ENCODE measurements at places on chromosomes 6 and 20.

GRCh38 chr6:113315165-113315564 is 542.0 kb upstream of the MARCKS start:
- no peak for DNase-seq

DNA sequence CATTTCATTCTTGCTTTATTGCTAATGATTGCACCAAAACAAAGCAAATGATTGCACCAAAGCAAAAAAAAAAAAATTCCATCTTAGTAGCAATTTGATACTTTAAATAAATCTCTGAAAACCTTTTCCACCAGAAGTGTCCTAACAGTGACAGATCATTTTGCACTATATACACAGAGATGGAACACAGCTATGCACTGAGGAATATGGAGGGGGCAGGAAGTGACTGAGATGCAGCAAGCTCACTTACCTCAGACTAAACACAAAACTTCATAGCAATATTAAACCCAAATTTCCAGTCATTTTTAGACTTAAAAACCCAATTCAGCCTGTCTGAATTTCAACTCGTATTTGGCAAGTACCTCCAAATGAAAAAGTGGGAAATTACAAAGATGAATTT is 41.2 kb downstream of the HIVEP2 start:
- DNase-seq = no peak

- DNase-seq = no peak
Measured at GRCh38 chr6:152201120-152201519, 393.6 kb downstream of the ESR1 start.

DNA sequence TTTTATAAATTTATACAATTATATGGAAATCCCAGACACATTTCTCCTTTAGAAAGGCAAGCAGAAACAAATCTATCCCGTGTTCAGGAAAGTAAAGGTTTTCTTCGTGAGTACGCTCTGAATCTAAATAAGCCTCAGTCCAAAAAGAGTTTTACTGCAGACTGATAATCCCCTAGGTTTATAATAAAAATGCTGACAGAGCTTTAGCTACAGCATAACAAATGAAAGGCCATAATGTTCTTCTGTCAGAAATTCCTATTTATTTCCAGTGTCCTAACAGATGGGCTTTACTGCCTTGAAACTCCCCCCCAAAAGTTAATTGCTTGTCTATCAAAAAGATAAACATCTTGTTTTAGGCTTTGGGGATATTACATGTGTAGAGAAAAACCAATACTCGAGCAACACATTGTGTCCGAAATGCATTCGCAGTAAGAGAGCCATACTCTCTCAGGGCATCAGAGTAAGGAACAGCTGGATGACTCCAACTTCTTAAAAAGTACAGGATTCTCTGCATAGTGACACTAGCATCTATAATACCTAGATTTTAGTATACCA is 109.0 kb downstream of the PRKN start:
- no peak for DNase-seq

DNA sequence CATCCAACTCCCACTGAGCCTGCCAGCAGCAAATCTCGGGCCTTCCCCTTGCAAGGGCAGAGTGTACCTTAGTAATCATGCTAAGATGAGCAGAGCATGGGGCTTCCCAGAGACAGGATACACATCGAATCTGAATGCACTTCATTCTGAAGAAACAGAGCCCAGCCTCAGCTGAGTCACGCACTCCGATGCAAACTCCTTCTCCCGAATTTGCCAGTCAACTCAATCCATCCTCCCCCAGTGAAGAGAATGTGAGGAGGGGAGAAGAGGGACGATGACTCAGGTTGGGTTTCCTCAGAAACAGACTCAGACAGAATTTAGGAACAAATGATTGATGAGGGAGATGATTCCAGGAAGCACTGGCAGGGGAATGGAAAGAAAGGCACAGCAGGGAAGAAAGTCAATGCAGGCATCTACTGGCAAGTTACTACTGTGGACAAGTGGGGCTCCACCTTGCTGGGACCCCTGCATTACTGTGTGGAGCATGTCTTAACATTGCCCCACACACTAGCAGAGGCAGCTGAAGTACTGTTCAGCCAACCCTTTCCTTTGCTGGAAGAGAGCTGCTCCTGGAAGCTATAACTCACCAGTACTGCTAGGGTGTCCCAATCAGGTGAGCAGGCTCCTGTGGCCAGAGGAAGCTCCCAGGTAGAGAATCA is 251.6 kb downstream of the ADGB start:
- no peak for DNase-seq

DNA sequence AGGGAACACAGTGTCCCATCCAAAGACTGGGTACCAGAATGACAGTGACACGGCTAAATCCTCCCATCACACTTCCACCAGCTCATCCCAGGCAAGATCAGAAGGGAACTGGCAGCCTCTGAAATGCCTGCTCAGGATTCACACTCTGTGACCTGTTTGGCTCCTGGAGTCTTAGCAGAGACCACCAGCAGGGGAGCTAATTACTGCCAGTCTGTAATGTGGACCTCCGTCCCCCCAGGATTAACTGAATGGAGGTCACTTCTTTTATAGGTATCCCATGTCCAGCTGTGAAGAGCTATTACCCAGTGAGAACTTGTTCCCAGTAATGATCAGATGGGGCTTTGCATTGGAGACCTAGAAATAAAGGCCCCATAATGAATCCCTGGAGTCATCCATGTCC is 45.2 kb downstream of the DEFB114 start:
- no peak for DNase-seq

GRCh38 chr6:145814035-145814500 is 527 bp downstream of the FBXO30 start:
- no peak for DNase-seq

DNA sequence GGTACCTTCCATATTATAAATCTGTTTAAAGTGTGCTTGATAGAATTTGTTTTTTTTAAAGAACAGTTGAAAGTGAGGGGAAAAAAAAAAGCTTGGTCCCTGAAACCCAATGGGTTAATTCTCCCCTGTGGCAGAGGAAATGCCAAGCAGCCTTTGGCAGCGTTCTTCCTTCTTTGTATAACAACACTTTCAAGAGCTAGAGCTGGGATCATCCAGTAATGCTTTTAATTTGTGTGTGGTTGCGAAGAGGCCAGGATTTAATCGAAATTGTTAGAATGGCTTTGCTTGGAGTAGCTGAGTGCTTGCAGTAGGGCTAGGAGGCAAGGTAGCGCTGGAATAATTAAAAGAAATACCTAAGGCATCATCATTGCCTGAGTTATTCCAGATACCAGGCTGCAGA is 692.0 kb downstream of the DHX35 start:
- no peak for DNase-seq

GRCh38 chr6:37041521-37041920 is 36.1 kb downstream of the FGD2 start:
- no peak for DNase-seq

GRCh38 chr6:33927616-33928015 is 123.8 kb upstream of the MLN start:
- DNase-seq = no peak

- DNase-seq = no peak
Measured at GRCh38 chr6:136740050-136740974, 52.0 kb downstream of the MAP3K5 start.

DNA sequence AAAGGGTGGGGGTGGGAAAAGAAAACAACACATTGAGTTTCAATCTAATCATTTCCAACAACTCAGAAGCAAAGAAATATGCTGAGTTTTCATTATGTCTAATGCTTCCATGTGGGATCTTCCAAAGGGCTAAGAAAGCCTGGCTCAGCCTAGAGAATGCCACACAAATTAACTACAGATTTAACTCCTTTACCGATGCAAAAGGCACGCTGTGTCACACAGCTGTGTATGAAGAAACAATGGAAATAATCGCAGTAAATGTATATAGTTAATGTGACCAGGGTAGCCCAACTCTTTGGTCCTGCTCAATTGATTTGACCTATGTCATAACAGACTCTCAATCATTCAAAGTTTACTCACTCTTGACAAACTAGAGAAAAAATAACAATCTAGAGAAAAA is 17.8 kb downstream of the B4GALT5 start:
- DNase-seq = no peak

DNA sequence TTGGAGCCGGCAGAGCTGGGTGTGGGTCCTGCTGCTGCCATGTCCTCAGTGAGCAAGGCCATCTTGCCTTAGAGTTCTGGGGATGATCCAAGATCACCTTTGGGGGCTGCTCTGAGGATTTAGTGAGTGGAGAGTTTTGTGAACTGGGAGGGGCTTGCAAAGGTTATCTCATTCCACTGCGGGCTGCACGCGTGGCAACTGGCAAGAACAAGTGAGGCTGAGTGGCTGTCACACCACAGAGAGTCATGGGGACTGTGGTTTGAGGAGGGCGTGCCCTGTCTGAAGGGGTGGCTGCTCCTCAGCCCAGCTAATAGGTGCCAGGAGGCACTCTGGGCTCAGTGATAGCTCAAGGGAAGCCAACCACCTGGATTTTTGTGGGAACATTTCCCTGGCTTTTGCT is 37.6 kb downstream of the TTLL9 start:
- DNase-seq = no peak

All from GM12864 (cell line).